T-helper 1 cell (primary cell): ENCODE measurements at places on chromosomes 5 and 9.
A peak's percentile ranks its signal among the peaks of the same experiment; 100 is the strongest.

- no peak for DNase-seq
These were observed 280.4 kb downstream of the MEF2C start for GRCh38 chr5:88602584-88602983.

DNA sequence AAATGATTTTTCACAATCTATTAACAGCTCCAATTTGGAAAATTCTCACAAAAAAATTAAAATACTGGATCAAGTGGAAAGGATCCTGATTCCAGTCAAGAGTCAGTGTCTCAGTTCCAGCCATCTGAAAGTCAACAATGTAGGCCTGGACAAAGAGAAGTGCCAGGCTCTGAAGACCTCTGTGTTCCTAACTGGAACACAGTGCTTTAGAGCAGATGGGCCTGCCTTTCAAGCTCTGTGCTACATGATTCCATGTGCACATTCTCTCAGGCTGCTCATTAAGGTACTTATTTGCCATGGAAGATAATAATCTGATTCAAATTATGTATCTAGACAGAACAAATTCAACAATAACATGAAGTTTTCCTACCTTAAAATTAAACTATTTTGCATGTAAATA lies 30.2 kb upstream of the ALDH1A1 start:
- DNase-seq, result no peak

DNA sequence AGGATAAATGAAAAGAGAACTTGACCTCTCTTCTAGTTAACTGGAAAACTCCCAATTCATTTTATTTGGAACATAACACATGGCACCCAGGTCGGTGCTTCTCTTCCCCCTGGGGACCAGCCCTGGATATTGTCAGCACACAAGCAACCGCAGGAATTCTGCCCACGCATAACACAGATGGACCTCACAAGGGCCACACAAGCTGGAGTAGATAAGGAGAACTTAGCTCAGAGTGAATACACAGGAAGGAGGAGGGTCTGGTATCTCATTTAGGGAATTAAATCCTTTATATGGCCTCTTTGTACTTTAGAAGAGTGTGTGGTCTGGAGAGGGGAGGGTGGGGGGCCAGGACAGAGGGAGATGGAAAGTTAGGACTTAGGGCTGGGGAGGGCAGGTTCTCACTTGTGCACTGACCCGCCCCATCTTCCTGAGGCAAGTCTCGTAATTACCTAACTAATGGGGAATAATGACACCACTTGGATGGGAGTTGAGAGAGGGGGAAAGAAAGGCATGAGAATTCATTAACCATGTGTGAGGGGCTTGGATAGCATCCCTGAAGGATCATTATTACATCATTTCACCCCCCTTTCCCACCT lies 341.2 kb upstream of the WWC1 start:
- no peak for DNase-seq

- no peak for DNase-seq
These were observed 4.7 kb downstream of the BRD3 start for GRCh38 chr9:134063088-134063570.

GRCh38 chr9:136044971-136045594 lies 50.0 kb downstream of the NACC2 start:
- DNase-seq, result no peak

DNA sequence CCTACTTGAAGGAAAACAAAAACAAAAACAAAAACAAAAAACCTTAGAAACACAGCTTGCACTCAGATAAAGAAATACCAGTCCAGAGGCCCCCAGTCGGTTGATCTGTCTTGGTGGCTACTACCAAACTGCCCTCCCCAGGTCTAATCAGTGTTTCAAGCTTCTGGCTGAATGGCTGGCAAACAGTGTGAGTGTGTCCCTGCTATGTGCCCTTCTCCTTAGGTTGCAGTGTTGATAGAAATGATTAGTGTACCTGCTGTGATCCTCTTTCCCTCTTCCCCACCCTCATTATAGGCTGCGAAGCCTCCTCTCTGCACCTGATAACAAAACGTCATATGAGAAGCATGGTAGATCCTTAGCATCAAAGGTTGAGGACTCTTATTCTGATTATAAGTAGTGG lies 12.8 kb downstream of the NR4A3 start:
- no peak for DNase-seq

DNA sequence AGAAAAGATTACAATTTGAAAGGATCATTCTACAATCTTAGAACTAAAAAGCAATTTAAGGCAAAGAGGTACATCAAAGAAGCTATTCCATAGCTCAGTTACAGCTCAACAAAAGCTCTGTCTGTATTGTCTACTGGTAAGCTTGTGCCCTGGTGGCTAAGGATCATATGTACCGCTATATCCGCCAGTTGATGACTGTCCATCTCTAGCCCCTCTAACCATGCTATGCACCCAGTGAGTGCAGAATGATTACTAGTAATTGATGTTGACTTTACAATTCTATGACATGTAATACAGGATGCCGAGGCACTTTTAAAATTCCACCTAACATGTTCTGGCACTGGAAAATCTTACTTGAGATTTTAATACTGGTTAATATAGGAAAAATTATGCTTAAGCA lies 13.1 kb downstream of the LOX start:
- DNase-seq, result no peak

- DNase-seq, result no peak
These were observed 24.3 kb downstream of the NUP214 start for GRCh38 chr9:131149688-131150053.

GRCh38 chr5:138569782-138570181 lies 5.4 kb downstream of the HSPA9 start:
- no peak for DNase-seq

GRCh38 chr9:19998823-19999455 lies 210.1 kb upstream of the SLC24A2 start:
- DNase-seq, result peak; percentile 55

DNA sequence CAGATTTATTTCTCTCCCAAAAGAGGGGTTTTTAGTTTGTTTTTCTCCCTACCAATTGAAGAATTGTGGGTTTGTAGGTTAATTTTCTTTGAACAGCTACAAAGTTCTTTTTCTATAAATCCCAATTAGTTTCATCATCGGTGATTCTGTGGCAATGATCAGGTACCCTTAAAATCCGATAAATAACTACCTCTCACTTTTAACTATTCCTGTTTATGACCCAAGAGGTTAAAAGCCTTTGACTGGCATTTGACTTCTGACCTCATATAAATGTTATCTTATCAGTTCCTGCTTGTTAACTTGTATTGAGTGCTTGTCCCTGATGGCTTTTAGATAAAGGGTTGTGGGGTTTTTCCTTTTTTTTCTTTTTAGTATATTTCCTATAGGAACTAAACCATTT lies 124.4 kb upstream of the TMEM161B start:
- no peak for DNase-seq

GRCh38 chr5:59206132-59206581 lies 623.3 kb downstream of the RAB3C start:
- DNase-seq, result no peak

DNA sequence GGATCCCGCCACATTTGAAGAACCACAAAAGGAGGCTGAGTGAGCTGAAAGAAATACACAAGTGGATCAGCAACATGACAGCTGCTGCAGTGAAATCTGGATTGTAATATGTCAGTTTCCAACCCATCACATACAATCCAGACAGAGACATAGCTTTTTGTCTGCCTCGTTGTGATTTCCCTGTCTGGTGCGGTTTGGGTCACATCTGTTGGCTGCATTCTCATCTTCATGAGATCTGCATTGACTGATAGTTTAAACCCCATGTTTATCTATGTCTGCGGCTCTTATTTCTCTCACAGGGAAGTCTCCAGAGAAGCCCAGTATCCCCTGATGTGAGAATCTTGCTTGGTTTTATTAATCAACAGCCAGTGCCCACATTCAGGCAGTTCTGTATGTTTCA lies 403.1 kb upstream of the ZNF608 start:
- no peak for DNase-seq

DNA sequence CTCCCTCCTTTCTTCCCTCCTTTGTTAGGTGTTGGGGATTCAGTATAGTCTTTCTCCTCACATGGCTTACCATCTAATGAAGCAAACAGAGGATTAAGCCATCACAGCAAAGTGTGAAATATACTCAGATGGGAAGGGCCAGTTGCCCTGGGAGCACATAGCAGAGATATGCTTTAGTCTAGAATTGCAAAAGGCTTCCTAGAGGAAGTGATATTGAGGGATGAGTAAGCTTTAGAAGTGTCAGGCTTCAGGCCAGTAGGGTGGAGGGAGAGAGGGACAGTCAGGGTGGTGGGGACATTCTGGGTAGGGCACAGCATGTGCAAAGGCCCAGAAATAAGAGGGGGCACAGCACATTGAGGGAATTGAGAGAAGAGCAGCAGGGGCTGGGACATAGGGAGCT lies 46.2 kb upstream of the GLRA1 start:
- DNase-seq, result no peak

- DNase-seq, result no peak
These were observed 54.5 kb downstream of the SH3PXD2B start for GRCh38 chr5:172399826-172400225.

- no peak for DNase-seq
These were observed 84.0 kb upstream of the AGXT2 start for GRCh38 chr5:35131723-35132122.

GRCh38 chr9:71915495-71915894 lies 4.1 kb downstream of the C9orf85 start:
- no peak for DNase-seq

- DNase-seq, result no peak
These were observed 219.7 kb downstream of the ADCY2 start for GRCh38 chr5:7615566-7616061.

GRCh38 chr5:82234885-82235284 lies 43.3 kb downstream of the RPS23 start:
- no peak for DNase-seq
